Muscle of arm (tissue), 14 donors: ENCODE measurements at places on chromosomes 16 and 17. TPM values are rescaled to one million over a fixed set of nuclear protein-coding genes. Genes with fewer than 3 reads are reported as not detected.

GRCh38 chr16:19228575-19228974, 57.0 kb upstream of the CLEC19A start:
- DNase-seq, result no peak

- no peak for DNase-seq
Observed at GRCh38 chr16:74942977-74943918, 41.7 kb downstream of the WDR59 start.

GRCh38 chr16:3490911-3491629, 4.2 kb downstream of the C16orf90 start:
- DNase-seq, result no peak

GRCh38 chr16:59478838-59479237, 744.7 kb upstream of the GOT2 start:
- DNase-seq, result no peak

The TRIM16 gene
- polyA plus RNA-seq, result 37.1 TPM
